T follicular helper cell (primary cell): ENCODE measurements at places on chromosomes 1 and 21.

DNA sequence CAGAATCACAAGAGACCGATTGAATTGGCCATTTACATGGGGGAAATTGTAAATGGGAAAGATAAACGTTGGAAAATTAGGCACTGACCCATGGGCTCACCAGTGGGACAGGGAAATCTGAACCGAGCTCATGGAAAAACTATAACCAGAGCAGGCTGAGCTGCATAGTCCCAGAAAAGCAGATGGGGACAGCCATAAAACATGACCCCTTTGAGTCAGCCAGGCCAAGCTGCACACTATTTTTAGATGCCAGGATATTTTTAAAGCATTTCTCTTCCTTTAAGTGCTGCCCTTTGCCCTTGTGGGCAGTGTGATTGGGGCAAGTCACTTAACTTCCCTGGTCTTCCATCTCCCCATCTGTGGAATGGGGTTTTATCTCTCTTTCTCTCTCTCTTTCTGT, 184.1 kb downstream of the FOXD2 start:
- no peak for DNase-seq

GRCh38 chr1:246683521-246683920, 40.7 kb upstream of the SCCPDH start:
- no peak for DNase-seq

DNA sequence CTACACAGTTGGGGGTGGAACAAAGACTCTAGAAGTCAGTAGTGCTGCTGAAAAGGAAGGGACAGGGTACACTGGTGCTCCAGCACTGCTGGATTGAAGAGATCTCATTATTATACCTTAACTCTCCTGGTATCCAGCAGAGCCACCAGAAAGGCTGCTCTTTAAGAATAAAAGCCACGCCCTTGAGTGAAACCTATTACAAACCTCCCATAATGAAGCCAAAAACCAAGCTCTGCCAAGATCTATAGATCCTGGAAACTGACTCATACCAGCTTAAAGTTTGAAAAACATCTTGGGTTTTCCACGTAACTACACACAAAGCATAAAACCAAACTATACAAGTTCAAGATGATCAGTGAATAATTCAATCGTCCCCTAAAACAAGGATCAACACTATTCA, 38.0 kb downstream of the ADSS2 start:
- DNase-seq: no peak

DNA sequence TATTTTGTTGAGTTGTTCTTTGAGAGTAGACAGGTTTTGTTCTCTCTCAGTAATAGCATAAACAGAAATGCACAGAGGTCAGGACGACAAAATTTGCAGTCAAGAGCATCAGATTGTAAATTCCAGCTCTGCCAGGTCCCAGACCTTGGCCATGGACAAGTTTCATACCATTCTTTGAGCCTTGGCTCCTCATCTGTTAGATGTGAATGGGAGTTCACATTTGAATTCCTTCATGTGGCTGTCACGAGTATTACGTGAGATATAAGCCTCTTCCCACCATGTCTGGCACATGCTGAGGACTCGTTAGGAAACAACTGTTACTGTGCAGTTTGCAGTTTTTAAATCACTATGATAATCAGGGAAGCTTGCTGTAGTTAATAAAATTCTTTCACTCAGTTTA, 93.2 kb upstream of the KCTD3 start:
- DNase-seq: no peak

GRCh38 chr1:30964706-30965105, 56.1 kb upstream of the SDC3 start:
- no peak for DNase-seq

GRCh38 chr1:33802268-33802667, 61.6 kb upstream of the HMGB4 start:
- no peak for DNase-seq

GRCh38 chr1:23585321-23586022, 26.2 kb upstream of the ID3 start:
- no peak for DNase-seq

- DNase-seq: no peak
Measured at GRCh38 chr1:218090459-218090858, 194.6 kb upstream of the RRP15 start.

DNA sequence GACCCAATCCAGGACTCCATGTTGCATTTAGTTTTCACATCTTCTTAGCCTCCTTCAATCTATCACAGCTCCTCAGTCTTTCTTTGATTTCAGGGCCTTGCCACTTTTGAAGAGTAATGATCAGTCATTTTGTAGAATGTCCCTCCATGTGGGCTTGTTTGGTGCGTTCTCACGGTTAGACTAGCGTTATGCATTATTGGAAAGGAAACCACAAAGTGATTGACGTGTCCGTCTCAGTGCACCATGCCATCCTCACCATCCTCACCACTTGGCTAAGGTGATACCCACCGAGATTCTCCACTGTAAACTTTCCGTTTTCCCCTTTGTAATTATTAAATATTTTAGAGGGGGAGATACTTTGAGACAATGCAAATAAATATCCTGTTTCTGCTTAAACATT, 59.6 kb upstream of the OLIG2 start:
- no peak for DNase-seq

GRCh38 chr1:55531644-55532043, 316.5 kb upstream of the USP24 start:
- DNase-seq: no peak

DNA sequence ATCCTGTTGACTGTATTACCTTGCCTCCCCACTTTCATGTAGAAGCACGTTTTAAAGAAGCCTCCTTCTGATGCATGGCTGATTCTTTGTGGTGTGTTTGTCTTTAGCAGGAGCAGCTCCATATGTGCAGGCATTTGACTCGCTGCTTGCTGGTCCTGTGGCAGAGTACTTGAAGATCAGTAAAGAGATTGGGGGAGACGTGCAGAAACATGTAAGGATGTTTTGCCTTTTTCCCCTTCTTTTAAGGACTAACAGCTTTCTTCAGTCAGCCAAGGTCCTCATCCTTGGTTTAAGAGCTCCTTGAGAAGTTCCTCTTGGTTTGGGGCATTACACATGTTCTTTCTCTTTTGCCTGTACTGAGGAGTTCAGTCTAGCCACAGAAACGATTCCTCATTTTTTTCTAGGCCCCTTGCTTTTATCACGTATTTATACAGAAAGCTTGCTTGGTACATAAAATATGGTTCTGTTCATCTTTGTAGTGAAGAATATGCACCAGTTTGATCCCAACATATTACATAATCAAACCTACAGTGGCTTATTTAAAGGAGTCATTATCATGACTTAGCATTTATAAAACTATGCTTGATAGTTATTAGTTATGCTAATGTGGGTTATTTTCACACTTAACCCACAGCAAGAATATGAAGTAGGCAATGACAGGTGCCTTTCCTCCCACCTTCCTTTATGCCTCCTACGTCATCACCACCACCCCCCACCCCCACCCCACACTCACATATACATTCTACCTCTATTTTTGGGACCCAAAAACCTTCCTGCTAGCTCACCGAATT, 19.6 kb downstream of the CAP1 start:
- no peak for DNase-seq

DNA sequence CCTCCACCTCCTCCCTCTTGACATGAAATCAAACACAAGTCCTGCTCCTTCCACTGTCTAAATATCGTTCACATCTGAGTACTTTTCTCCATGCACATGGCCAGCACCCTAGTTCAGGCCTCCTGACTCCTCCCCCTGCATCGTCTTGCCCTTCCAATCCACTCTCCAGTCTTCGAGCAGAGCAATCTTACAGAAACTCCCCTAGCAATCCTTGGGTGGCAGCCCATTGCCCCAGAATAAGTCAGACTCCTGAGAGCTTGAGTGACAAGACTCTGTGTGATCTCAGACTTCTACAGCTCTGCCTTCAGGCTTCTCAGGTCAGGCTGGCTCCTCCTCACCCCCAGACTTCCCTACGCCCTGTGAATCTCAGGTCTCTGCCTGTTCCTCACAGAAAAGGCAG, 5.5 kb downstream of the SH2D2A start:
- DNase-seq: no peak

DNA sequence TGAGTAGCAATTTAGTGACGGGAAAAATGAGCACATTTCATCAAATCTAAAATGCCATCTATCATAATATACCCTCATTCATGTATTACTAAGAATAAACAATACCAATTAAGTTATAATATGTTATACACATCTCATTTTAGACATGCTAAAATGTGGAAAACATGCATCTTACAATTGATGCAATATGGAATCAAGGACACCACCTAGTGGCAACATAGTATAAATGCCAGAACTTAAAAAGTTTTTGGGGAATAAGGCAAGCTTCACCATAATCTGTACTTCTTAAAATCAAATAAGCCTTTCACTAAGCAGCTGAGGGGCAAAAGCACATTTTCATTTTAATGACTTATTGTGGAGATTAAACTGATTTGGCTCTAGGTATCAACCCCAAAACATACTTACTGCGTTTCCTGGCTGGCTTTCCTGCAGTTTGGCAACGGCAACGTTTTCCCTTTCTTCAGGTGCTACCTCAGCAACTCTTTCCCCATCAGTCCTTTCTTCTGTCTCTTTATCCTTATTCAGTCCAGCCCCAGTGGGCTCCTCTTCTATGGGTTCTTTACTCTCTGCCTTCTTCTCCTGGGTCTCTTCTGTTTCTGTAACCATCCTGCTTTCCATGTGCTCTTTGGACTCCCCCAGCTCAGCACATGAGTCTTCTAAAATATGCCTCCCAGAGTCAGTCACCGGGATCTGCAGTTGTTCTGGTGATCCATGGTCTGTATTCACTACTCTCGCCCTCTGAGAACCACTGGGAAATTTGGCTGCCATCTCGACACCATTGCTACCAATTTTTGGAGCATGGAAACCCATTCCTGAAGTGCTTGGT, 11.4 kb downstream of the SDE2 start:
- DNase-seq: no peak

- no peak for DNase-seq
Measured at GRCh38 chr1:33122483-33123178, 41.7 kb downstream of the AZIN2 start.

- no peak for DNase-seq
Measured at GRCh38 chr1:54287176-54287650, 87.2 kb downstream of the MRPL37 start.

DNA sequence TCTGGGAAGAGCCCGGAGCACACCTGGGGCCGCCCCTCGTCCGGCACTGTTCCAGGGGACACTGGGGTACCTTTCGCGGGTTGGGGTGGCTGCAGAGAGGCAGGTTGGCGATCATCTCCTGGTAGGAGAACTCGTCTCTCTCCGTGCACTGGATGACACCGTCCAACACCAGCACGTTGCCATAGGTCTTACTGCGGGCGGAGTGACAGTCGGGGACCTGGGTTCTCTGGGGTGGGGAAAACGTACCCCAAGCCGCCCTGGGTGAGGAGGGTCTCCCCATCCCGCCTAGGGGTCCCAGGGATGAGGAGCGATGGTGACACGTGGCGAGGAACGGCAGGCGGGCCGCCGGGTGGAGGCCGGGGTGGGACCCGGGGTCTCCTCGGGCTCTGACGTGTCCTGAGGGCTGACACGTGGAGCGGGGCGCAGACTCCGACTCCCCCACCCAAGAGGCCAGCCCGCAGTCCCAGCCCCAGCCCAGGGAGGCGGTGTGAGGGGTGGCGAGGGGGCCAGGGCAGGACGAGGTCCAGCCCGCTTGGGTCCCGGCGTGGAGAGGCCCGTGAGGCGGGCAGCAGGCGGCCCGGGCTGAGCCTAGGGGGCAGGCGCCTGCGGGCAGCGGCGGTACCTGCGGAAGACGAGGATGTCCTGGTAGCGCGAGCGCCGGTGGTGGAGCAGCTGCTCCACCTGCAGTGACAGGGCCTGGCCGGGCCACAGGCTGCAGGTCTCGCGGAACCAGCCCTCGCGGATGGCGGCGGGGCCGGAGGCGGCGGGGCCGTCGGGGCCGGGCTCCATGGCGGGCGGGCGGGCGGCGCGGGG, 457 bp downstream of the SRM start:
- no peak for DNase-seq

- DNase-seq: no peak
Measured at GRCh38 chr1:24849672-24850295, 80.3 kb downstream of the RUNX3 start.

DNA sequence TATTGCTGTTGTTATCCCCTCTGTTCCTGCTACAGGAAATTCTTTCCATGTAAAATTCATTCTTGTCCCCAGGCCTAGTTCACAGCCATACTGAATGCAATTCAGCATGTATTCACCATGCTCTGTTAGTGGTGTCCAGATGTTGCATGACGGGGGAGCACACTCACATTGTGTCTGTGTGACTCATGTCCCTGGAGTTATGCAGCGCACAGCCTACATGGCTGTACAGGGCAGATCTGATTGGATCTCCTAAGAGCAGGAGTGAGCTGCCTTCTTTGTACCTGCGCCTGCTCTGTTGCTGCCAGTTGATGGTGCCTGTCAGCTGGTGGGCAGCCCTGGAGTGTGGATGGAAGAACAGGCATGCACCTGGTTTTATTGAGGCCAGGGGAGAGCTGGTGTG, 17.6 kb downstream of the HTR6 start:
- no peak for DNase-seq

- DNase-seq: no peak
Measured at GRCh38 chr1:54566438-54567141, 18.6 kb downstream of the ACOT11 start.

DNA sequence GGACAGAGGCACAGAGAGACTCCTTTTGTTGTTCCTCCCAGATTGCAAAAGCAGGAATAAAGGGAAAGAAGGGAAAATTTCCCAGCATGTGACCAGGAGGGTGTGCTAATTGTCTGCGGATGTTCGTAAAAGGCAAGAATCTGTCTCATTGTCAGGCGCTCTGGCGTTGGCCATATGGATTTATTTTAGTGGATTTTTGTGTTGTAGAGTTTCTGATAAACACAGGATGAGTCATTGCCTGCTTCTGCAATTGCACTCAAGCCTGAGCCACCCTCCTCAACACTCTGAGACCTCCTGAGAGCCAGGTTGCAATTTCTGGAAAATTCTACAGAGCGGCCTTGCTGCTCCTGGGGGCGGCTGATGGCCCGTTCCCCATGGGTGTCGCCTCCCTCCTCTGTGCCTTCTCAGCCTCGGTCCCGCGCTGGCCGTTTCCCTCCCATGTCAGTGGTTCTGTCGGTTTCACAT, 227.7 kb downstream of the KAZN start:
- DNase-seq: no peak

DNA sequence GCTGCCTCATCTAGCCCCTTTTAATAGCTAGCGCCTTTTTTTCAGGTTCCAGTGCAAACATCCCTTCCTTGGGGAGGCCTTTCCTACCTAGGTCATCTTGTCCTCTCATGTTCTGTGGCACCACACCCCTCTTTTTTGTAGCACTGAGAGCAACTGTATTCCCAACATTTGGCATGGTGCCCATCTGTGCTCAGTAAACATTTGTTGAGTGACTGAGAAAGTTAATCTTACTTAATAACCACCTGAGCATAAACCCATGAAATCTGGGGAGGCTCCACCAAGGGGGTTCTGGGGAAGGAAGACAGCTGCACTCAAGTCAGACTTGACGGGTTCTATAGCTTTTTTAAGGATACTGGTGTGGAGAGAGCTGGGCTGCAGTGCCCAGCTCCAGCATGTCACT, 90.0 kb downstream of the NOS1AP start:
- no peak for DNase-seq

GRCh38 chr1:84836145-84836544, 56.9 kb downstream of the LPAR3 start:
- DNase-seq: no peak

- no peak for DNase-seq
Measured at GRCh38 chr1:178871551-178872320, 859 bp upstream of the ANGPTL1 start.

GRCh38 chr21:42570841-42571387, 57.3 kb downstream of the SLC37A1 start:
- no peak for DNase-seq

GRCh38 chr1:13781907-13782633, 82.1 kb downstream of the PRDM2 start:
- DNase-seq: no peak

GRCh38 chr1:231719485-231720183, 93.0 kb downstream of the DISC1 start:
- DNase-seq: no peak
